Small intestine (tissue), 16 donors: ENCODE measurements at places on chromosomes 1 and 21. TPM values are rescaled to one million over a fixed set of nuclear protein-coding genes. Genes with fewer than 3 reads are reported as not detected.

GRCh38 chr1:229412056-229412455 is 21.8 kb downstream of the ACTA1 start:
- DNase-seq: no peak
- H3K4me3 ChIP-seq: no peak overlapping the region
- no peak overlapping the region for H3K27ac ChIP-seq
- H3K4me1 ChIP-seq: peaks cover 2% of the 10 kb centered on the region
- H3K27me3 ChIP-seq: peaks cover 8% of the 10 kb centered on the region
- H3K36me3 ChIP-seq: no peaks in the 10 kb centered on the region

DNA sequence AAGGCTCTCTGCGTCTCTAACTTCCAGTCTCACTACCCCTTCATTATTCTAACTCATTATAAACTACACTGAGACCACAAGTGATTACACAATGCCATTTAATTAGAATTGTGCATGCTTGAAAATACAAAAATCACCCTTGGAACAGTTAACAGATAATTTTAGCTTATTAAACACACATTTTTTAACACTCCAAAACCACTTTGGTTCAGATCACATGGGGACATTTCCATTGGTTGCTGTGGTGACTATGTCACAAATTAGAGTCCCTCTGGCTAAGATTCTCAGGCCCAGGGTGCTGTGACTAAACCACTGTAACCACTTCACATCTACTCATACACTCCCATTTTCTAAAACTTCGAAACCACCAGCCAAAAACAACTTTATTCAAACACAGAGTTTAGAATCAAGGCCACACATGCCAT is 43.0 kb downstream of the JAK1 start:
- no peak overlapping the region for H3K4me3 ChIP-seq
- no peak for DNase-seq
- no peaks in the 10 kb centered on the region for H3K27me3 ChIP-seq

DNA sequence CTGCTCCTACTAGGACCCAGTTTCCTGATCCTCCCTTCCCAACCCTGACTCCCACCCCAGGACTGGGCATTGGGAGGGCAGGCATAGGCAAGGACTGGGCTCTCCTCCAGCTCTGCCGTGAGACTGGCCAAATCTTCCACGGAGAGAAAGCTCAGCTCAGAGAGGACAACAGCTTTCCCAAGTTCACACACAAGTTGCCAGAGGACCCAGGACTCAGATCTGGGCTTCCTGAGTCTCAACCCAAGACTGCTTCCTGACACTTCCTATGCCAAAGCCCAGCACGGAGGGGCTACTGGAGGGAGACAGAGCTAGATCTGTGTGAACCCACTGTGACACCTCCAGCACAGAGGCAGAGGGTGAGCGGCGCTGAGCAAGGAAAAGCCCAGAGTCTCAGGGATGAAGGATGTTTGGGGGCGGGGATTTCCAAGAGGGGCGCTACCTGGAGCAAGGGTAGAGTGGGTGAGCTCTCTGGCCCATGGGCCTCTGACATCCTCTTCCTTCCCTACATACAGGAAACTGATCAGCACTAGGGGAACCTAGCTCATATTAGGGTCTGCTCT is 7.1 kb downstream of the PDZK1IP1 start:
- no peak for DNase-seq
- no peaks in the 10 kb centered on the region for H3K36me3 ChIP-seq
- peaks cover 52% of the 10 kb centered on the region for H3K4me1 ChIP-seq
- H3K4me3 ChIP-seq: no peak overlapping the region
- H3K27me3 ChIP-seq: peaks cover 6% of the 10 kb centered on the region

ZNF593OS gene
- polyA plus RNA-seq: not detected

GRCh38 chr1:201791051-201791778 is 37.7 kb upstream of the IPO9 start:
- H3K27ac ChIP-seq: peak overlapping the region; percentile 55
- no peak for DNase-seq
- no peaks in the 10 kb centered on the region for H3K36me3 ChIP-seq
- no peaks in the 10 kb centered on the region for H3K27me3 ChIP-seq
- H3K4me1 ChIP-seq: no peaks in the 10 kb centered on the region

DNA sequence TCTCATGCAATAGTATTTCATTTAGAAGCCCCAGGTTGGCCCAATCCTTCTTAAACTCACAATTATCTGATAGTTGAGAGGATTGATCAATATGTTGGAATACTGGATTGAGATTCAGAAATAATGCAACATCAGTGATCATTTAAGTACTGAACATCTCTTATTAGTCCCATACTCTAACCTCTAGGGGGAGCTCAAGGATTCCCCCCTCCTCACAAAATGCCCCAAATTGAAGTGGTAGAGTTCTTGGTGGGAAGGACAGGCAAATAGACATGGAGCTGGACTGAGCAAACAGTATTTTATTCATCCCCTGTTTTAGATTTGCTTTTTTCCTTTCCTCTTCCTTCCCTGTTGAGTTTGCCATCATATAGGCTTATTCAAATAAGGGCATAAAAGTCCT is 62.8 kb downstream of the NGF start:
- no peaks in the 10 kb centered on the region for H3K36me3 ChIP-seq
- H3K4me1 ChIP-seq: no peaks in the 10 kb centered on the region
- H3K27ac ChIP-seq: no peak overlapping the region
- H3K27me3 ChIP-seq: no peaks in the 10 kb centered on the region
- H3K4me3 ChIP-seq: no peak overlapping the region

FAM151A gene
- 22.0 TPM for polyA plus RNA-seq

MPZ gene
- 4.0 TPM for polyA plus RNA-seq

- H3K27me3 ChIP-seq: no peaks in the 10 kb centered on the region
- DNase-seq: no peak
- no peak overlapping the region for H3K4me3 ChIP-seq
- H3K36me3 ChIP-seq: no peaks in the 10 kb centered on the region
- no peaks in the 10 kb centered on the region for H3K4me1 ChIP-seq
Observed at GRCh38 chr1:97050506-97050905, 328.9 kb downstream of the PTBP2 start.

ABCD3 gene
- 35.7 TPM for polyA plus RNA-seq

DNA sequence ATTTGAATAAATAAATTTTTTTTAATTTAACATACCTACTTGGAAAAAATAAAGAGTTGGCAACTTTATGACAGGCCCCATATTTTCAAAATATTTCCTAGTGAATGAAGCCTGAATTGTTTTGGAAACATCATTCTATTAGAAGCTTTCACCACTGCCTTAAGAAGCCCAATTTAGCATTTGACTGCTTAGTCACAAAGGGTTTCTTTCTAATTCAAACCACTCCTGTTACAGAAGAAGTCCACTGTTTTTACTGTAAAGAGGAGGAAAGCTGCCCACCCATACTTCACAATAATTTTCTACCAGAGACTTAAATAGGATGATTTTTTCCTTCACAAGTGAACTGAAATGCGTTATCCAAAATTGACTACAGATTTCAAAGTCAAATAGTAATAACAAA is 534.6 kb upstream of the PTBP2 start:
- H3K4me1 ChIP-seq: no peaks in the 10 kb centered on the region
- no peak overlapping the region for H3K4me3 ChIP-seq
- H3K27me3 ChIP-seq: no peaks in the 10 kb centered on the region
- H3K27ac ChIP-seq: no peak overlapping the region
- no peaks in the 10 kb centered on the region for H3K36me3 ChIP-seq

DMBX1 gene
- polyA plus RNA-seq: not detected

- DNase-seq: peak; percentile 29
- no peaks in the 10 kb centered on the region for H3K27me3 ChIP-seq
- H3K4me3 ChIP-seq: no peak overlapping the region
- H3K27ac ChIP-seq: no peak overlapping the region
- H3K4me1 ChIP-seq: no peaks in the 10 kb centered on the region
Observed at GRCh38 chr1:25523542-25523941, 19.9 kb upstream of the LDLRAP1 start.

PDC gene
- polyA plus RNA-seq: not detected

DNA sequence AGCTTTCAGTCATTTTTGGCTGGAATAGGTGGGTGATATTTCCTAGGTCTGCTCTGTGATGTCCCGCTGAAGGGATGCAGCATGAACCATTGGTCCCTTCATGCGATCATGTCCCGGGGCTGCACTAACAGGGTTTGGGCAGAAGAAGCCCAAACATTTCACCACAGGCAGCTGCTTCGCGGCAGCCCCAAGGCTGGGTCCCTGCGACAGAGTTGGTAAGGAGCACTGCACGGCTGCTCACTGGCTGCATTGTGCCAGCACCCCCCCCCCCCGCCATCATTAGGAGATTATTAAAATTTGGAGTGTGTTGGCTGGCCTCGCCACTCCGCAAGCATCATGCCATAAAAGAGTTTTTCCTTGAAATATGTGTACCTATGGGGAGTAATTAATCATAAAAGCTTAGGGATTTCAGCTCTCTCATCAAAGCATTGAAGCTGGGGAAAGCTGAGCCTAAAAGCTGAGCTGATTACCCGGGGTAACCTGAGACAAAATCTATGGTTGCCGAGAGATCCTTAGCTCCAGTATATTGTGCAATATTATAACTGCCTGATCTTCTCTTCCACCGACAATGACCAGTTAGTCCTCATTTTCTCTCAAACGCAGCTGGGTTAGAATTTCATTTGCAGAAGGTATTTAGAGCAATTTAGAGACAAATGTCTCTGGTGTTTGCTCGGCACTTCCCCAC is 62.5 kb downstream of the PEX14 start:
- no peak overlapping the region for H3K4me3 ChIP-seq
- no peak for DNase-seq
- H3K27me3 ChIP-seq: no peaks in the 10 kb centered on the region
- H3K27ac ChIP-seq: no peak overlapping the region
- peaks cover 36% of the 10 kb centered on the region for H3K36me3 ChIP-seq
- H3K4me1 ChIP-seq: no peaks in the 10 kb centered on the region

DNA sequence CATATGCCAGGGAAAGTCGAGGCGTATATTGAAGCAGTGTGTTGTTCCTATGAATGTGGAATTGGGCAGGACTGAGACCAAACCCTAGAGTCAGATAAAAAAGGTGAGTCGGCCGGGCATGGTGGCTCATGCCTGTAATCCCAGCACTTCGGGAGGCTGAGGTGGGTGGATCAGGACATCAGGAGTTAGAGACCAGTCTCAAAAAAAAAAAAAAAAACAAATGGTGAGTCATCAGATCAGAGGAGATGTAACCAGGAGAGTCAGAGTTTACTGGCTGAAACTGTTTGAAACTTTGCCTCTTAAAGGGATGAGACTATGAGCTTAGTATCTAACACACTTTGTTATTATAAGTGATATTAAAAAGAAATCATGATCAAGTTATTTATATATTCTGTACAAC is 26.4 kb upstream of the SYCP1 start:
- no peaks in the 10 kb centered on the region for H3K27me3 ChIP-seq
- H3K4me1 ChIP-seq: no peaks in the 10 kb centered on the region
- H3K36me3 ChIP-seq: no peaks in the 10 kb centered on the region
- no peak overlapping the region for H3K27ac ChIP-seq
- no peak for DNase-seq
- no peak overlapping the region for H3K4me3 ChIP-seq

DNA sequence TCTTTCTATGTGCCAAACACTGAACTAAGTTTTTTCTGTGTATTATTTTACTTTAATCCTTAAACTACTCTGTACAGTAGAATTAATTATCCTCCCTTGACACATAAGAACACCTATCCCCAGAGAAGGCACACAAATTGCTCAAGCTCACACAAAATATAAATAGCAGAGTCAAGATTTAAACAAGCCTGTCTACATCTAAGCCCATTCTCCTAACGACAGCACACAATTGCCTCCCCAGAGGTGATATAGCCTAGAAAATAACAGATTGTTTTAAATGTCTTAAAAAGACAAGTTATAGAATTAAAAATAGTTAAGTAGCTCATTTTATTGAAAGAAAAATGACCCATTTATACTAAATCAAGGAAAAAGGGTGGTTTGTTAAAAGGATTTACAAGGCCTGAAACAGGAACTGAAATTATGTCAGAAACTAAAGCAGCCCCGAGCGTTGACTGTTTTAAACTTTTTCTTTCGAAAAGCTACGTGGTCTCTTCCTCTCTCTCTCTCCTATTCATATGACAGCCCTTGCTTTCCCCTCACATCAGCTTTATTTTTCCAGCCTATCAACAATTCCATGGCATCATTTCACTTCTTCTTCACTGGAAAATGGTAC is 30.5 kb downstream of the TNFSF18 start:
- no peak overlapping the region for H3K4me3 ChIP-seq
- H3K36me3 ChIP-seq: no peaks in the 10 kb centered on the region
- no peaks in the 10 kb centered on the region for H3K4me1 ChIP-seq
- no peak overlapping the region for H3K27ac ChIP-seq

DNA sequence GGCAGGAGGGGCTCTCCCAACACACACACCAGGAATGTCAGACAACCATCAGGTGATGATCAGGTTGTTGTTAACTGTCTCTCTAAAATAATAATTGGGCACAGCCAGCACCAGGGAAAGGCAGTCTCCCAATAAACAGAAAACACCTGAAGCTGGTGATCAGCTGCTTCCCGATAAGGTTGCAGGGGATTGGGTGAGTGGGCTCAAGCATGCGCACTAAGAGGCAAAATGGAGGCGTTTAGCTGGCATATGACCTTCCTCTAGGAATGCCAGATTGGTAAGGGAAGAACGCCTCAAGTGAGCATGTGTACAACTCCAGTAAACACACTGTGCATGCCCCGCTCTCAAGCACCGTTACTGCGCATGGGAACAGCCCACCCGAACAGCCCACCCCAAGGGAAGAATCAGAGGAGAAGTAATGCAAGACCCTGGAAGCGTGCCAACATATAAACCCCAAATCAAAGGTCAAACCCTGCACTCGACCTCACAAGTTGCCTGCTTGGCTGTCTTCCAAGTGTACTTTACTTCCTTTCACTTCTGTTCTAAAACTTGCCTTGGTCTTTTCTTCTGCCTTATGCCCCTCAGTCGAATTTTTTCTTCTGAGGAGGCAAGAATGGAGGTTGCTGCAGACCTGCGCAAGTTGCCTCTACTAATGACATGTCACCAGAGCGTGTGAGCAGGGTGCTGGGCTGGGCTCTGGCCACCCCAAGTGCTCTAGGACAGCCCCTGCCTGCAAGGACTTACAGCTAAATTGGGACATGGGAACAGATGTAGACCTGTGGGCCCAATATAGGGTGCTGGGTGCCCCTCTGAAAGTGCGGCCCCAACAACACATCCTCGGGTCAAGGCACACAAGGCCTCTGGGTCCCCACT is 200.8 kb downstream of the RHOU start:
- peak; percentile 85 for DNase-seq
- no peaks in the 10 kb centered on the region for H3K27me3 ChIP-seq
- no peaks in the 10 kb centered on the region for H3K36me3 ChIP-seq
- peaks cover 59% of the 10 kb centered on the region for H3K4me1 ChIP-seq
- H3K27ac ChIP-seq: peak overlapping the region; percentile 28

LRRN2 gene
- polyA plus RNA-seq: 3.0 TPM

GRCh38 chr1:12052008-12052573 is 11.0 kb upstream of the TNFRSF8 start:
- H3K36me3 ChIP-seq: no peaks in the 10 kb centered on the region
- H3K4me3 ChIP-seq: no peak overlapping the region
- no peak overlapping the region for H3K27ac ChIP-seq
- H3K4me1 ChIP-seq: peaks cover 24% of the 10 kb centered on the region
- H3K27me3 ChIP-seq: peaks cover 3% of the 10 kb centered on the region

GRCh38 chr1:113608399-113608798 is 150.9 kb downstream of the PHTF1 start:
- no peaks in the 10 kb centered on the region for H3K4me1 ChIP-seq
- H3K36me3 ChIP-seq: peaks cover 11% of the 10 kb centered on the region
- no peak overlapping the region for H3K27ac ChIP-seq
- no peak for DNase-seq

USP33 gene
- 23.8 TPM for polyA plus RNA-seq

GRCh38 chr1:157496121-157496526 is 56.2 kb downstream of the FCRL5 start:
- H3K4me1 ChIP-seq: peaks cover 14% of the 10 kb centered on the region
- no peaks in the 10 kb centered on the region for H3K36me3 ChIP-seq
- H3K4me3 ChIP-seq: no peak overlapping the region
- peak; percentile 68 for DNase-seq

- H3K4me3 ChIP-seq: peak overlapping the region; percentile 59
- peaks cover 21% of the 10 kb centered on the region for H3K4me1 ChIP-seq
- H3K27me3 ChIP-seq: peaks cover 48% of the 10 kb centered on the region
Observed at GRCh38 chr1:47709872-47710231, 272.0 kb downstream of the FOXD2 start.
